ENCODE measurements at places on chromosomes 7 and 10.

DNA sequence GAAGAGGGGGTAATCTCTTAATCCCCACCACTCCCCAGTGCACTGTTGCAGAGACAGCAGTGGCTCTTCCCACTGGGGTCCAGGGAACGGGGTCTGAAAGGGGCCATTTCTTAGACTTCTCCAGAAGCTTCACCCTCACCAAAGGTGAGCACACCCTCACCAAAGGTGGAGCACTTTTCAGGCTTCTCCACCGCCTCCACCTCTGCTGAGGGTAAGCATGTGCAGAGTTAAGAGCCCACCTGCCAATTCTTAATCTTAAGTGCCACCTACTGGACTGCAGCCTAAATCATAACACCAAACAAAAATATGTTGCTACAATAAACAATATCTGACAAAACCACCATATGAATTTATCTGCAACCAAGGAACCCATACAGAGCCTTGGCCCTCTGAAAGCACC, 27.0 kb downstream of the SNX13 start:
- no peak for DNase-seq

- no peak for DNase-seq
Measured at GRCh38 chr7:101365956-101366355, 3.3 kb downstream of the COL26A1 start.

GRCh38 chr7:74057216-74057925, 26.2 kb upstream of the LIMK1 start:
- DNase-seq, result no peak

DNA sequence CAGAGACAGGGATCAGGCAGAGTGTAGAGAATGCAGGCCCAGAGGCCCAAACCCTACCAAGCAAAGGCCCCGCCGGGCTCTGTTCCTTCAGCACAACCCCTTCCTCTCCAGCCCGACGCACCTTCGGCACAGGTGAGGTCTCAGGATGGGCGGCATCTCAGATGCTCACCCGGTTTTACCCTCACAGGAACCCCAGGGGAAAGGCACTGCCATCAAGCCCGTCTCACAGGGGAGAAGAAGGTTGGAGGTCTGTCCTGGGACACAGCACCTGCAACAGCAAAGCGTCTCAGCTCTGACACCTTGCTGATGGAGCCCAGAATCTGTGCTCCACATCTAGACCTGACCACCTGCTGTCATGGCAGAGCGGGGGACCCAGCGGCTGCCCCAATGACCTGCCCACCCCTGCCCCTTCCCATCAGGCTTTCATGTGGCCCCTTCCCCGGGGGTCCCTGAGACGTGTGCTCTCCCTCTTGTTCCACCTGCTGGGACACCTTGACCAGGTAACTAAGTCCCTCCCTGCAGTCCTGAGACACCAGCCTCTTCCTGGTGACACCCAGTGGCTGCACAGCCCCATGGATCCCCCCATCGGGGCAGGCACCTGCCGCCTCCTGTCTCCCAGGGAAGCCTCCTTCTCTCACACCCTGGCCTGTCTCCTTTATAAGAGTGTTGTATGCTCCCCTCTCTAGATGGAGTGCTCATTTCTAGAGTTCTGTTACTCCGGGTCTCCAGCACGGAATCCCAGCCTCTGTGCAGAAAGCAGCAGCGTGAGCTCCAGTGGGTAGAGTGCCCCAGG, 315.6 kb downstream of the DNAJB6 start:
- no peak for DNase-seq

DNA sequence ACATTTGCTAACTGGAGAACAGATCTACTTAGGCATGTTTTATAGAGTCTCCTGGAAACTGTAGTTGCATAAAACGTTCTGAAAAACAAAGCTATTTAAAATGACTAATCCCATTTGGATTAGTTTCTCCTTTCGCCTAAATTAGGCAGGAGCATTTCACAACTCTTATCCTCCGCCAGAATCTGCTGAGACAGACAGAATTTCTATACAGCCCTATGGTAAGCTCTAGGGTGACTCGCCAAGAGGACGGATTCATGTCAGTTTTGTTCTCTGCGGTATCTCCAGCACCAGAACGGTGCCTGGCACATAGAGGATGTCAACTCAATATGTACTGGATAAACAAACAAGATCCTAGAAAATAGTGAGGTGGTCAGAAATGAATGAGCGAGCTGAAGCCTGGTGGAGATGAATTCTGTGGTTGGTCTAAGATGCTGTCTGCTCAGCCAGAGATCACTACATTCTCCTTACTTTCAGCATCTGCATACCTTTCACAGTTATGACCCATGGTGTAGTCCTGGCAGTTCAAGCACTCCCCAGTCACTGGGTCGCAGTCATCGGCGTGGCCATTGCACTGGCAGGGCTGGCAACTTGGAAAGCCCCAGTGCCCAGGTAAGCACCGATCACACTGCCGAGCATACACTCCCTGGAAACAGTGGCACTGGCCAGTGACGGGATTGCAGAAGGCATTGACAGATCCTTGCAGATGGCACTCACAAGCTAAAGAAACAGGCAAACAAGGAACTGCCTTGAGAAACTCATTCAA, 44.0 kb downstream of the LAMB1 start:
- no peak for DNase-seq

DNA sequence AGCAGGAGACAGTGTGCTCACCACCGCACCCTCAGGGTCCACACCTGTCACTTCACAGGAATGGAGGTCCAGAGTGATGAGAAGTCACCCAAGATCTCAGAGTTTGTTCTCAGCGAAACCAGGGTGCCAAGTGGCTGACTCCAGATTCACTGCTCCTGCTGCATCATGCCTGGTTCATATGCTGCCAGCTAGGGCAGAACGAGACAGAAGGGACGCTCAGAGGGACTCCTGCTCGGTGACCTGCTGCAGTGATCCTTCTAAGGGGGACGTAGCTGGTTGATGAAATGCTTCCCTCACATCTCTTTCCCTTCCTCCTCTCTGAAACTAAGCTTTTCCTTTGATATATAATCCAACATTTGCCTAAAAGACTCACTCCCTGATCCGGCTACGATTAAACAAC, 248.5 kb downstream of the SFMBT2 start:
- no peak for DNase-seq

GRCh38 chr7:81926154-81926553, 156.3 kb upstream of the HGF start:
- DNase-seq, result no peak

GRCh38 chr7:133796782-133797745, 330.1 kb upstream of the LRGUK start:
- no peak for DNase-seq

Data from stimulated activated CD8-positive, alpha-beta memory T cell treated with anti-CD3 and anti-CD28 coated beads, Interleukin-15, amount 100 ng/mL, for 24 hours (primary cell).